ENCODE measurements at places on chromosomes 2 and 18. TPM values are rescaled to one million over a fixed set of nuclear protein-coding genes. Genes with fewer than 3 reads are reported as not detected.

Gene LAMA1
- polyA plus RNA-seq, result not detected

Gene TRIB2
- polyA plus RNA-seq, result 5.0 TPM

Gene GALNT13
- not detected for polyA plus RNA-seq

Gene DOK6
- 0.05 TPM for polyA plus RNA-seq

Gene TFCP2L1
- polyA plus RNA-seq, result 0.02 TPM

Gene CTDSP1
- polyA plus RNA-seq, result 15.6 TPM

Gene PFN4
- polyA plus RNA-seq, result 1.8 TPM

Gene RPIA
- 58.1 TPM for polyA plus RNA-seq

Gene SETBP1
- polyA plus RNA-seq, result 4.3 TPM

Gene IL1R1
- 0.79 TPM for polyA plus RNA-seq

Gene RGPD6
- 7.8 TPM for polyA plus RNA-seq

Gene MAB21L4
- not detected for polyA plus RNA-seq

Gene EVX2
- not detected for polyA plus RNA-seq

Gene ANAPC1
- 56.9 TPM for polyA plus RNA-seq

Gene POTEI
- polyA plus RNA-seq, result 0.03 TPM
